Ureter (tissue), 1 donor: ENCODE measurements at places on chromosomes 1 and 21.
A peak's percentile ranks its signal among the peaks of the same experiment; 100 is the strongest.

- peak; percentile 77 for DNase-seq
Observed at GRCh38 chr1:20138961-20139550, at the start of gene PLA2G2F. TSS of gene PLA2G2F (plus strand) at chr1:20139323. CDS start at chr1:20139428, 105 bp downstream.

GRCh38 chr1:84078108-84078841 is 65.8 kb upstream of the PRKACB start:
- no peak for DNase-seq

GRCh38 chr1:168281603-168282325 is 1.1 kb downstream of the TBX19 start:
- no peak for DNase-seq

DNA sequence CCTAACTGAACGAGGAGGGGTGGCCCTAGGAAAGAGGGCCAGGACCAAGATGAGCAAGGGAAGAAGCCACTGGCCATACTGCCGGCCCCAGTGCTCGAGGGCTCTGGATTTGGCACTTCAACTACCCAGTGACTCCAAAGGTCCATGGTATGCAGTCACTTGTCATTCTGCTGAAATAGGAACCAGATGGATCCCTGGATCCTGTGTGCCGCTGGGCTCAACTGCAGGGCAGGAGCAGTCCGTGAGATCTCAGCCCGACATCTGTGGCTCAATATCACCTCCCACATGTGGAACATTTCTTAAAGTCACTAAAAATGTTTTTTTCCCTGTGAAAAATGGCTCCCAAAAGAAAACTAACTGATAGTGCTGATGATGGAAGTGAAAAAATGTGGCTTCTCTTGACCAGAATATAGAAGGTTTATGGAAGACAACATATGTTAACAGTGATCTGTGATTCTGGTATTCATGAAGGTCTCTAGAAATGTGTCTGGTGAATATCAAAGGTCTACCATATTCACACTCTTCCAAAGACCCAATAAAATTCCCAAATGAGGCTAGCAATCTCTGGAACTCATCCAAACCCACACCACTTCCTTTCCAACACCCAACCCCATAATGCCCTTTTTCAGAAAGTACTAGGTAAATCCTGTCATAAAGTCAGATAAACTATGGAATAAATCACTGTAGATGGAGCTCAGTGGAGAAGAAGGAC is 24.1 kb downstream of the PAFAH2 start:
- DNase-seq = no peak

- DNase-seq = no peak
Observed at GRCh38 chr1:189036628-189037027, 1441.0 kb downstream of the BRINP3 start.

- DNase-seq = no peak
Observed at GRCh38 chr1:209231476-209232156, 351.9 kb upstream of the CAMK1G start.

DNA sequence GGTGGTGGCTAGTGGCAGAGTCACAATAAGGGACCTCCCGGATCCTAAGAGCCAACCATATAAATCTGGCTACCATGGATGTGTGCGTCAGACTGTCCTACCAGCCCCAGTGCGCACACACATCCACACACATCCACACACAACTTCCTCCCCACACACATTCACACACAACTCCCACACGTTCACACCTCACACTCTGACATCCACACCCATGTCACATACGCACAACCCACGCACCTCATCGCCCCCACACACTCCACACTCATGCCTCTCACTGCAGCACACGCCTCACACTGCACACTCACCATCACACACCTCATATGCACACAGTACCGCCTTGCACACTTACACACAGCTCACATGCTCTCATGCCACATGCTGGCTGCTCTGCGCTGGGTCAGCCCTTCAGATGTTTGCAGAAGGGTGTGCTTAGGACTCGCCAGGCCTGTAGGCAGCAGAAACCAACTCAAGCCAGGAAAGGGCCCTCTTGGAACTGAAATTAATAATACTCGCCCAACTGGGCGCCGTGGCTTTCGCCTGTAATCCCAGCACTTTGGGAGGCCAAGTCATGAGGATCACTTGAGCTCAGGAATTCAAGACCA is 3.0 kb downstream of the LDLRAD2 start:
- no peak for DNase-seq

GRCh38 chr1:183580281-183580682 is 10.0 kb downstream of the NCF2 start:
- no peak for DNase-seq

DNA sequence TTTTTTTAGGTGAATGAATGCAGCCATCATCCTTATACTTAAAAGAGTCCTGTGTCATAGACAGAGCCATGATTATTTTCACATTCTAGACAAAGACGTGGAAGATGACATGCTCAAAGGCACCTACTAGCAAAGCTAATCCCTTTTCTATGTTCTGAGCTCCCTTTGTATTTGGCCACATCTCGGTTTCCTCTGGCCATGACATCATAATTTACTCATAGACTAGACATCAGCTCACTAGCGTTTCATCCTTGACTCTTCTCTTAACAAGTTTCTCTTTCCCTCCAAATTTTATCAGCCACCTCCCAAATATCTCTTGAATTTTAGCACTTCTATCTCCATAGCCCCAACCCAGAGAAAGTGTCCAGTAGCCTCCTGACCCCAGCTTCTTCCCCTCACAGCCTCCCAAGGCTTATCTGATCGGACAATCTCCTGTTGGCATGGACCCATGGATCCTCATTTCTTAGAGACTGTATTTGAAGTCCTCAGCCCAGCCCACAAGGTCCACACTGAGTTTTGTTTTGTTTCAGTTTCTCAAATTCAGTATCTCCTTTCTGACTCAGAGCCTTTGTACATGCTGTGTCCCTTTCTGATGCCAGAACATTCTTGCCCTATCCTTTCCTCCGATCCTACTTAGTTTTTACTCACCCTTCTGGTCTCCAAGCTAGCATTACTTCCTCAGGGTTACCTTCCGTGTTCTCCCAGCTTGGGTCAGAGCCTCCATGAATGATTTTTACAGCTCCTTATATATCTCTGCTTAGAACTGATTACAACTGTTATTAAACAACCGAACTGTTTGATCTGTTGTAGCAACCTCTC is 33.0 kb upstream of the EPS8L3 start:
- peak; percentile 43 for DNase-seq

GRCh38 chr1:8629241-8630091 is 188.0 kb downstream of the RERE start:
- DNase-seq = no peak
